IMR-90 (cell line): ENCODE measurements at places on chromosomes 5 and 9. TPM values are rescaled to one million over a fixed set of nuclear protein-coding genes. Genes with fewer than 3 reads are reported as not detected.

DBH gene
- total RNA-seq: not detected in 2 replicates

POU5F2 gene
- 1.1 and 1.4 TPM in 2 replicates for total RNA-seq

MRPL50 gene
- total RNA-seq: 8.6 and 11.1 TPM in 2 replicates

FABP6 gene
- not detected in 2 replicates for total RNA-seq

HTR4 gene
- total RNA-seq: not detected in 2 replicates

PRR7 gene
- total RNA-seq: 1.1 TPM in 2 replicates
